ENCODE measurements at places on chromosomes 7 and 10.

GRCh38 chr7:154867068-154867467, 135.9 kb downstream of the PAXIP1 start:
- ATAC-seq, result no peak

DNA sequence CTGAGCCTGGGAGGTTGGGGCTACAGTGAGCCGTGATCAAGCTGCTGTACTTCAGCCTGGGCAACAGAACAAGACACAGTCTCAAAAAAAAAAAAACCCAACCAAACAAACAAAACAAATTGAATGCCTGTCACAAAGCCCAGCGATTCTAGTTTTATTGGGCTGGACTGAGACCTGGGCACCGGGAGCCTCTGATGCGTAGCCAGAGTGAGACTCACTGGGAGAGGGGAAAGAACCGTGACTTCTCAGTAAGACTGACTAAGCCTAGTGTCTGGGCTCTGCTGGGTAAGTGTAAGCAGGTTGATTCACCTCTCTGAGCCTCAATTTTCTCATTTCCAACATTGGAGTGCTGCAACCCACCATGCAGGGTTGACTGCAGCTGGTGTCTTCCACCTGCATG, 10.1 kb upstream of the LEP start:
- no peak for ATAC-seq

GRCh38 chr10:114290038-114290437, 51.0 kb downstream of the VWA2 start:
- no peak for ATAC-seq

DNA sequence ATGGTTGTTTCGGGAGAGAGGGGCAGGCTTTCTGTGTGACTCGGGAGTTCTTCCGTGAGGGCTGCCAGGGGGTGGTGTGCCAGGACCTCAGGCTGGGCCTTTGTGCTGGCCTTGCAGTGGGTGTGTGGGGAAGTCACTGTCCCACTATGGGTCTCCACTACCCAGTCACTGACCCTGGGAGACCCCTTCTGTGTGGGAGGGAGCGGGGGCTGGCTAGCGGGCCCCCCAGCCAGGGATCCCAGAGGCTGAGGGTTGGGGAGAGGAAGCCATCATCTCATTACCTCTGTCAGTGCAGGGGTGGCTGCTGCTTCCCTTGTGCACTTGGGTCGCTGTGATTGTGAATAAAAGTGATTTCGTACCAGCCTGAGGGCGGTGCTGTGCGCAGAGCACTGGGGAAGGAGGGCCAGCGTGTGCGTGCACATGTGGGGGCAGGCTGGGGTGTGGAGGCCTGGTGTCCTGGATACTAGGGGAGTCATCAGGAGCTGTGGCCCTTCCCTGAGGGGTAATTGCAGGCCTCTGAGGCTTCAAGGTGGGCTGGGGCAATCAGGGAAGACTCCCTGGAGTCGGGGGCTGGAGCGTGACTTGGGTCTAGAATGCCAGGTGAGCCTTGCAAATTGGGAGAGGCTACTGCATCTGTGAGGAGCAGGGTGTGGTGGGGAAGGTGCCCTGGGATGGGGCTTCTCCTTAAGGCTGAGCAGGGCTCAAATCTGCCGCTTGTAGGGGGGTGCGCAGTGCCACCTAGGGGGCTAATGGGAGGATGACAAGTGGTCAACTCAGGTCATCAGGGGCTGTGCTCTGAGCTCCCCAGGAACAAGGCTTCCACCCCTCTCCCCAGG, 98.9 kb downstream of the NEURL1 start:
- peak; percentile 90 for ATAC-seq

DNA sequence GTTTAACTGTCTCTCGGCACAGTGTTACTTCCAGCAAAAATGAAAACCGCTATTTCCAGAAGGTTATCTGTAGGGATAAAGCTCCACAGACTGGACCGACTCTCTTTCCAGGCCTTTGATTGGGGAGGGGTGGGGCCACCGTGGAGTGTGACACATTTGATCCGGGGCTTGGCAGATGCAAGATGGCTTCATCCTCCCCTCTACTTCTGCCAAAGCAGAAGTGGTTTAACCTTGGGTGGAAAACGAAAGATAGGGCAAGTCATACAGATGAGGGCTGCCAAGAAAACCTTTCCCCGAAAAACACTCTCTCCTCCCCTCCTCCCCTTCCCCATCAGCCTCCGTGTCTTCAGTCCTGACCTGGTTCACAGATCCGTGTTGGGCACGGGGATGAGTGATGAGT, 139.7 kb upstream of the SH2B2 start:
- ATAC-seq, result no peak

DNA sequence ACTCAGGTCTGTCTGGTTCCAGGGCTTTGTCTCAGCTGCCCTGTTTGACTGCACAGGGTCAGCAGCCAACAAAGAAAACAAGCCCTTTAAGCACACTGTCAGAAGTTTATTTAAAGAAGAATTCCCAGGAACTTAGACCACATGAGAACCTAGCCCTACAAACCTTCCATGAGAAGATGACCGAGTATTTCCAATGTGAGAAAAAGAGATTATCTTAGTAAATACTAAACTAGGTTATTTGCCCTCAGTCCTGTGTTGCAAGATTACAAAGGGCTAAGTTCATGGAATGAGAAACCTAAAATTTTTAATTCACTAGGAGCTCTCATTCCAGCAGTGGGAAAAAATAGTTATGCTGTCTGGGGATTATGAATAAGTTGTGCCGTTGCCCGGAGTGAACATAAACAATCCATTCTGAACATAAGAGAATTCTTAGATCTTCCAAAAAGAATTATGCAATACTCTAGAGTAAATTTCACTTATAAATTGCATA, 46.7 kb downstream of the NOC3L start:
- no peak for ATAC-seq

DNA sequence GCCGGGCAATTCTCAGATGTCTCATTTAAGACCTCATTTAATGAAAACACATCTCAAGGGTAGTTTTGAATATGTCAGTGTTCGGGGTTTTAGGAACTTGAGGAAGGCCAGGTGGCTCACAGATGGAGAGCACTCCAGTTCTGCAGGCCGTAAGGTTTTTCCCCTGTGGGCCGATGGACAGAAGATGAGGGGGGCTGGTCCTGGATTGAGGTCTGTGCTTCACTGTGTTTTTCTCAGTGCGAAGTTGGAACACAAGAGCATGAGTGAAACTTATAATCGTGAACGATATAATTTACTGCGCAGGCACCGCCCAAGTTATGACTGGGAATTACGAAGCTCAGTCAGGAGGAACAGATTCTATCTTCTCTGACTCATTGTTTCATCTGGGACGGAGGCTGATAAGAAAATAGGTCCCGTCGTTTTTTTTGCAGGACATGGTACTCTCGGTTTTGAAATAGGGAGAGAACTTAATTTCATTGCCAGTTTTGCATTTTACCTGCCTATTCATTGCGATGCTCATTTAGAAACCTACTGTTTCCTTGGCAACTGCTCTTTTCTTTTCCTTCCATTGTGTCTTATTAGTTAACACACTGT, 591.0 kb upstream of the PFKP start:
- ATAC-seq, result no peak

- no peak for ATAC-seq
These were observed 434.5 kb upstream of the KCND2 start for GRCh38 chr7:119838444-119838843.

- no peak for ATAC-seq
These were observed 138.8 kb downstream of the DNAJB6 start for GRCh38 chr7:157475601-157476000.

- no peak for ATAC-seq
These were observed 78.4 kb downstream of the BTAF1 start for GRCh38 chr10:92001995-92002394.

GRCh38 chr7:44267719-44268421, 57.5 kb downstream of the CAMK2B start:
- peak; percentile 9 for ATAC-seq

DNA sequence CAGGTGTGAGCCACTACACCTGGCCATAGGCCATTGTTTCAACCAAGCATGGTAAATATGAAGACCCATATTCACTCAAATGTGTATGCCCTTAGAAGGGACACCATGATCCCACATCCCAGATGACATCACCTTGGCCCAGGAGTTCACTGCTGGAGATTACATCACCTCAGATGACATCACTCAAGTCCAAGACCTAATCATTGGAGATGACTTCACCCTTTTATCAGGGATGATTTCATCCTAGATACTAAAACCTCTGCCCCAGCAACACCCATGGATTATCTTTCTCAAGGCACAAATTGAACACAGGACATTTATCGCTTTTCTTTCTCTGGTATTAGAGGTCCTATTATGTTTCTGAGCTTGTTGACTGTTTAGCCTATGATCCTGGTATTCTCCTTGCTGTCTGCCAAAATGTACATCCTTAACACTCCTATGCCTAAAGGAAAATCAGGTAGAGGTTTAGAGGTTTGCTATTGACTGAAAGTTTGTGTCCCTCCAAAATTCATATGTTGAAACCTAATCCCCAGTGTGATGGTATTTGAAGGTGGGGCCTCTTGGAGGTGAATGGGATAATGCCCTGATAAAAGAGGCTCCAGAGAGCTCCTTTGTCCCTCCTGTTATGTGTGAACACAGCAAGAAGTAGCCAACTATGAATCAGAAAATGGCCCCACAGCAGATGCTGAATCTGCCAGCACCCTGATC, 9.8 kb upstream of the CYP2C18 start:
- ATAC-seq, result no peak

- no peak for ATAC-seq
These were observed 31.5 kb downstream of the EPC1 start for GRCh38 chr10:32315424-32315823.

DNA sequence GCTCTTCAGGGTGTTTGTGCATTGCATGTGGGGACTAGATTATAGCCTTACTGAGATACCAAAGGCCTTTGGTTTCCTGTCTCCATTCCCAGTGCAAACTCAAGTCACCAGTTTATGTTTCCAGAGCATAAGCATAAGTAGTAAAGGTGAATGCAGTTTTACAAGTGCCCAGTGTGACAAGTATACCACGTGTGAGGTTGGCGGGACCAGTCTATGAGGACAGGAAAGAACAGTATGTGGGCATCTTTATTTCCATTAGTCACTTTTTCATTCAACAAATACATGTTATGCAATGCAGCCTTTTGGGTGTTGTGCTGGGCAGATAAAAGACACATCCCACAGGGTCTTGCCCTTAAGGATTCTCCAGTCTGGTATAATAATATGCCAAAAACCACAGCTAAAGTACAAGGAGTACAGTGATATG, 146.5 kb downstream of the ARID5B start:
- ATAC-seq, result no peak

DNA sequence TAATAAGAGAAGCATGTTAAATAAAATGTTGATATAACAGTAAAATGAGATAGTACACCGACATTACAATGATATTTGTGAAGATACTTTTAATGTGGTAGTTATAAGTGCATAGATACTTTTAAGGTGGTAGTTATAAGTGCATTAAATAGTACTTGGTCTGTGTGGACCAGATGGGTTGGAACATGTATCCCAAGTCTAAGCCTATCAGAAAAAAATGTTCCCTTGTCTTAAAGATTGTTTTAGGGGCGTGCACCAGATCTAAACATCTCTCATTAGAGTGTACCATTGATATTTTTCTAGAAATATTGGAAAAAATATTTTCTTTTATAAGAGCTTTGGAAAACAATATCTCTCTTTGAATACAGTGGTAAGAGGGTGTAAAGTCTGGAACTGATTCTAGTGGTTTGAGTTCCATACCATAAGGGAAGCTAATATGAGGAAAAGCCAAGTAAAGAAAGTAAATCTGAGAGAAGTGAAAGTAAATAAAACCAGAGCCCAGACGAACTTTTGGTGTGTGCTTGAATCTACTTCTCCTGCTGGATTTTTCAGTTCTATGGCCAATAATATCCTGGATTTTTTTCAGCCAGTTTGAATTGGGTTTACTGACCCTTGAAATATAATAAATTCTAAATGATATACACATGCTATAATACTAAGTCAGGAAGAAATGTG, 175.3 kb downstream of the MBL2 start:
- ATAC-seq, result peak; percentile 40

DNA sequence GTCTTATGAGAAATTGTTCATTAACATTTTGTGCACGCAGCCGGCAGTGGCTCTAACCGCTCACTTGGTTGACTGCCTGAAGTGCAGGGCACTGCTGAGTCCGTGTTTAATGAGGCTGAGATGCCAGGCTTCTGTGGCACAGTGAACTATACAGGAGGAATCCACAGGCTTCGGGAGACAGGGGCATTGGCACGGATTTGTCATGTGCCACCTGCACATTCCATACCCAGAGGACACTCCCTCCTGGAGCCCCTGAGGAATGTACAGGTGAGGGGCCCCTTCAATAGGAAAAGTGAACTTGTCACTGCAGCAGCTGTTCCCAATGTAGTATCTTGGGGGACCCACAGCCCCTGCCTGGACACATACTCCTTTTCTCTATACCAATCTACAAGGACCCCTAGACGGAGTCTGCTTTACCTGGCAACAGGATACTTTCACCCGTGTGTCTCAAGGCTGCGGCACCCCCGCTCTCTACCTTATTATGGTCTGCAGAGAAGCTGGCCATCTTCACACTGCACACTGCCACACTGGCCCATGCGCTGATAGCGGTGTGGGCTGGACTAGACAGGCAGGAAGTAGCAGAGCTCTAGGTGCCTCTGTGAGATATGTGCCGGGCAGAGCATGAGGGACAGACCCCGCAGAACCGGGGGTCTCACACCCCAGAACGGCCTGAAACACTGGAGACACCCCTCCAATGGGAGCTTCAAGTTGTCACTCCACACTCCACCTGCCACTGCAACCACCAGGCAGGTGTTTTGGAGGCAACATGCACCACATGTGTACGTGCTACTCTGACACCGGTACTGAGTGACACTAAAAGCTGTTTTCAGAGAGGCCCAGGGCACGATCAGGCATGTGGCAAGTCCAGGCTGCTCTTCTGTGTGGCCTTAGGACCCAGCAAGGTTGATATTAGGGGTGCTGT, 71.4 kb upstream of the RHEB start:
- no peak for ATAC-seq

DNA sequence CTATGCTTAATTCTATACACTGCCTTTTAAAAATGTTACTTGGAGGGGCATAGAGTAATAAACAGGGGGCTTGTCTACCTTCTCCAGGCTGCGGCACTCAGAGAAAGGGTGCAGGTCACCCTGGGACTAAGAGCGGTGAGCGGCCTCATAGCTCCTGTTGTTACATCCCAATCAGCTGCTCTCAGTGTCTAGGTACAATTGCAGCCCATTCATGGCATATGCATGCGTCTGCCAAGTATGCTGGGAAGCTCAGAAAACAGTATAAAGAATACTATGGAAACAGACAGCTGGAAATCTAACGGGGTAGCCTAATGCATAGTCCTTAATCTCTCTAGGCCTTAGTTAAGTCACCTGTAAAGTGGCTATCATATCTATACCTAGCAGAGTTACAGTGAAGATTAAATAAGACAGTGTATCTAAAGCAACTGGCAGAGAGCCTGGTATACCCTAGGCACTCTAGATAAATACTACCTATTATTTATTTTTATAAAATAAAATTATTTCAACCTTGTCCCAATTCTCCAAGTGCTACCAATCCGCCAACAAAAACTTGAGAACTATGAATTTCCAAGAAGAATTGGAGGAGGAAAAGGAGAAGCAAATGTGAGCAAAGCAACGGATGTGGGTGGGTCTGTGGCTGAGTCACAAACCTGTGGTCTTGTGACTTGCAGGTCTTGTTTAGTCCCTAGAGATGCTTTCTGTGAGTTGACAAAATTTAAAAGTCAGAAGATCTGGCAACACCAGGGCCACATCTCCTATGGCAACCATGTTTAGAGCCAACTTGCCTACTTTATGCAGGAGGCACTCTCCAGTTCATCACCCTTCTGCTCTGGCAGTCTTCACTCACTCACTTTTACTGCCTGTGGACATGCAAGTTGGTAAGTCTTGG, 183.0 kb downstream of the RAPGEF5 start:
- ATAC-seq, result no peak
